C1 segment of cervical spinal cord (tissue), 14 donors: ENCODE measurements at places on chromosomes 6 and 20.

- DNase-seq, result no peak
Measured at GRCh38 chr6:54493138-54493537, 184.9 kb downstream of the TINAG start.

GRCh38 chr20:40637176-40637575, 51.9 kb downstream of the MAFB start:
- no peak for DNase-seq

GRCh38 chr20:49608752-49609670, 41.1 kb upstream of the PTGIS start:
- DNase-seq, result peak; percentile 7

GRCh38 chr6:55704421-55704820, 125.4 kb upstream of the HMGCLL1 start:
- no peak for DNase-seq

DNA sequence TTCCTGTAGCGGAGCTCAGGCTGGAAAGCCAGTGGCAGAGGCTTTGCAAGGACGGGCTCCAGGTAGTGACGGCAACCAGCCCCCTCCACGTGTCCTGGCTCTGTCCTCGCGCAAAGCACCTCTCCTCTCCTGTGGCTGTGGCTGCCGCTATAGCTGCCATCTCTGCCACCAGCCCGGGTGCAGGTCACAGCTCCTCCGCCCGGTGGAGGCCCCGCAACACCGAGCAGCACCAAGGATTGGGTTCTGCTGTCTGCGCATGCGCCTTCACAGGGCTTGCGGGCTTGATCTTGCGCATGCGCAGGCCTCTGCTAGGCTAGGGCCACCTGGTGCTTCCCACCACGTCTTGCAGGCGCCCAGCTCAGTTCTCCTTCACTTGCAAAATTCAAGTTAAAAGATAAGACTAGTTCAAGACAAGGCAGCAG, 625.4 kb downstream of the QKI start:
- no peak for DNase-seq

GRCh38 chr20:16707674-16708073, 22.2 kb upstream of the SNRPB2 start:
- DNase-seq, result no peak
